ENCODE measurements at places on chromosomes 1 and 21. TPM values are rescaled to one million over a fixed set of nuclear protein-coding genes. Genes with fewer than 3 reads are reported as not detected.

AXDND1 gene
- not detected for total RNA-seq

MAP3K21 gene
- total RNA-seq, result 0.50 TPM

C1orf52 gene
- total RNA-seq, result 18.7 TPM

GRCh38 chr1:99740141-99740540 is 26.3 kb downstream of the FRRS1 start:
- DNase-seq, result no peak

GRCh38 chr1:184931566-184931965 is 42.7 kb downstream of the NIBAN1 start:
- no peak for DNase-seq

- DNase-seq, result no peak
These were observed 12.8 kb upstream of the RNU1-2 start for GRCh38 chr1:16882986-16883385.

Measured in left ventricle myocardium superior (tissue), 1 donor.